ENCODE measurements at places on chromosomes 7 and 10.

DNA sequence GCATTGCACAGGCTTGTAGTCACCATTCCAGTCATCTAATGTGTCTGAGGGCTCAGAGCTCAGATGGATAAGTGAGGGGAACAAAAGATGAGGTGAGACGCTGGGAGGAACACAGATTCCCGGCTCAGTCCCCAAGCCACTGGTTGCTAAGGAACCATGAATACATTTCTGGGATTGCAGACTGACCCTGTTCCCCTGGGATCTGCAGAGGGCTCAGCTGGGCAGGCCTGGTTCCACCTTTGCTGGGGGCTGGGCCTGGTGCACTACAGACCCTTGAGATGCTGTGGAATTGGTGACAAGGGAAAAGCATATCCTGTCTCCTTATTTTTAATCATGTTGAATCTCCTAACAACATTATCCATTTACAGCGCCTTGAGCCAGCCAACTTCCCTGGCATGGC lies 19.2 kb downstream of the ELFN1 start:
- DNase-seq, result no peak

DNA sequence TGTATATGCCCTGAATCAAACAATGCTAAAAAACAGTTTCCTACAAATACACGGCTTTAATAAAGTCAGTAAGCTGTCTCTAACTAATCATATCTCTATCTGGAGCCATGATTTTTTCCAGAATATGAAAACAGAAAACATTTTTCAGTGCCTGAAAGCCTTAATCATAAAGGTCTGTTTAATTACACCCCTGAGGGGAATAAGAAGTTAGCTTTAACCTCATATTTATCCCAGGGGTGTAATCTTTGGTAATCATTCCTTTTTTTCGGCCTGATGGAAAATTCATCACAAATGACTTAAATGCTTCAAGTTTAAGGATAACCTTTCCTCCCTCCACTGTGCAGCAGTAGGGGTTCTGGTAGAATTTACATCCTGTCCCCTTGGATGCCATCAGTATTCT lies 124.2 kb downstream of the ATE1 start:
- DNase-seq, result no peak

DNA sequence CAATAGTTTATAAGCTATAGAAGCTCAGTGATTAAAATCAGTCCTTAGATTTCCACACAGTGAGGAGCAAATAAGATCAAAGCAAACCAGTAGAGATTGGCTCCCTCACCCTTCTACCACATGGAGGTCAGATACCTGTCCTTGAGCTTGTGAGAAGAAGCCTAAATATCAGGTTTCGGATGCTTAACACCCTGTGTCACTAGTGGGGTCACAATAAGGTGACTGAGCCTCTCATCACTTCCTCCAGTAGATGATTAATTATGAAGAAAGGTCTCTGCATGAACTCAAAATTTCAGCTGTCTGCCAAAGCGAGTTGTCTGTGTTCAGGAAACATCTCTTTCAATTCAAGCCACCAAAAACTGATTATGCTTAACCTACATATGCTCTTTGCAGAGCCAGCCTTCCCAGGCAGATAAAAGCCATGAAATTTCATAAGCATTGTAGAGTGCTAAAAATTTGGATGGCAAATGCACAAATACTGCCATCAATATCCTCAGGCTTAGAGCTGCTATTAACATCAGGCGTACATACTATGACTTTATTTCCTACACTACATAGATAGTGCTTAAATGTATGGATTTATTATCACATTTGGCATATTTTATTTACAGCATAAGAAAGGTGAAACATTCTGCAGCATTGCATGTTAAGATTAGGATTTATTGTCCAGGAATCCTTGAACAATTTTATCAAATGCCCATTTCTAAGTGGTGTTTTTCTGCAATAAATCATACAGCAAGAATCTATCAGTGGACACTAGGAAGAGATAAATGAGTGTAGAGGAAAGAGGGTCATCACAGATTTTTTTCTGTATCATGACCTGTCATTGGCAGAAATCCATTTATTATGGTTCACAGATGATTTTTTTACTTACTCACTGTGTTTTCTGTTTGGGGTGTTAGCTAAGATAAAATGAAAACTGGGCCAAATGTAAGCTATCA lies 285.1 kb upstream of the SP8 start:
- DNase-seq, result no peak

DNA sequence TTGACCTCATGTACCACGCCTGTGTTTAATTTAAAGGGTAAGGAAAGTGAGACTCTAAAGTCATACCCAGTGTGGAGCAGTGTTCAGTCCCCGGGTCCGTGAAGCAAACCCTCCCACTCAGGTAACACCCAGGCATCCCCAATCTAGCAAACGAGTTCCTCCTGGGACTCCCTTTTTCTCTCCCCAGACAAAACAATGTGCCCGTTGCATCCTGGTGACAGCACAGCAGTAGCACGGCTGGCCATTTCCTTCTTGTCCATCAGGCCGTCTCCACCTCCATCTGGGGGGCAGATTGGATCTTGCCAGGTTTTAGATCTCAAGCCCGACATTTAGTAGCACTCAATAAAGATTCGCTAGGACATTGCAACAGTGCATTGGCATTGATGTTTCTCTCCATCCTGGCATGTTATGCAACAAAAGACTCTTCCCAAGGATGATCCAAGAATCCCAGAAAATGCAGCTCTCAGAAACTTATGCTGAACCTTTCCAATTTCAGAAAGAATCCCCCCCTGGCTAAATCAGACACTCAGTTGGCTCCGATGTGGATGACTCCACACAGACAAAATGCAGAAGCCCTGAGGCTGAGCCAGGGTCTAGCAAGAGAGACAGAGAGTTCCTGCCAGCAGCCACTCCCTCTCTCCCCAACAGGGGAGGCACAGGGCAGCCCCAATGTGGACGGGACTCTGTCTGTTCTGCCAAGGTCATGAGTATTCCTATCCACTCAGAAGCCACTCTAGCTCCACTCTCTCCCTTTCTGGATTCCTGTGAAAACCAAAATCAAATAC lies 274.5 kb upstream of the MGMT start:
- DNase-seq, result no peak

DNA sequence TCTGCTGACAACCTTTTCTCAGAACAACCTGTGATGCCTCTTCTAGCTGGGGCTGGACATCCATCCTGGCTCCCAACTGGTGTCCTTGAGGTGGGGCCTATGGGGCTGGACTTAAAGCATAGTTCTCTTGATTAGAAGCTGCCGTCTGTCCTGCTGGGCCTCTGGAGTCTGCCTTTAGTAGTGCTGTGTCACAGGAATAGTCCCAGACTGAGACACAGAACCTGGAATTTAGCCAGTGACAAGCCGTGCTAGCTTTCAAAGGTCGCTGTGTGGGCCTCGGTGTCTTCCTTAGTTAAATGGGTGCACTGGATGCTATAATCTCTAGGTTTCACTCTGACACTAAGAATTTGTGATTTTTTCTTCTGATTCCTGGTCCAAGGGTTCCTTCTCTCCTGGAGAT lies 41.2 kb downstream of the GPR141 start:
- no peak for DNase-seq

GRCh38 chr10:15144788-15145187 lies 23.7 kb downstream of the NMT2 start:
- no peak for DNase-seq

GRCh38 chr10:42578019-42578418 lies 60.4 kb downstream of the ZNF33B start:
- no peak for DNase-seq

GRCh38 chr7:144388950-144389349 lies 14.5 kb downstream of the NOBOX start:
- no peak for DNase-seq

GRCh38 chr10:117796130-117796745 lies 250.5 kb downstream of the RAB11FIP2 start:
- DNase-seq, result no peak
